NCI-H460 (cell line): ENCODE measurements at places on chromosomes 5 and 9.

DNA sequence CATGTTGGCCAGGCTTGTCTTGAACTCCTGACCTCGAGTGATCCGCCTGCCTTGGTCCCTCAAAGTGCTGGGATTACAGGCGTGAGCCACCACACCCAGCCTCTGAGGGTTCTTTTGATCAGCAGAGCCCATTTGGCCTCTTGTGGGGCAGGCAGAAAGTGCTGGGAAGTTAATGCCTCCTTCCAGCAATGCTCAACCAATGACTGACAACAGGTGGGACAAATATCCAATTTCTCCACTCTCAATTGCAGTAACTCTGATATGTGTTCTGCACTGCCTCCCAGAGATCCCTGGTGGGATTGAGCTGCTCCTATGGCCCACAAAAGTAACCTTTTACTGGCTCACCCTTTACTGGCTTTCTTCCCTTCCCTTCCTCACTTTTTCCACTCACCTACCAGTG, 79.9 kb upstream of the APC start:
- DNase-seq: no peak

DNA sequence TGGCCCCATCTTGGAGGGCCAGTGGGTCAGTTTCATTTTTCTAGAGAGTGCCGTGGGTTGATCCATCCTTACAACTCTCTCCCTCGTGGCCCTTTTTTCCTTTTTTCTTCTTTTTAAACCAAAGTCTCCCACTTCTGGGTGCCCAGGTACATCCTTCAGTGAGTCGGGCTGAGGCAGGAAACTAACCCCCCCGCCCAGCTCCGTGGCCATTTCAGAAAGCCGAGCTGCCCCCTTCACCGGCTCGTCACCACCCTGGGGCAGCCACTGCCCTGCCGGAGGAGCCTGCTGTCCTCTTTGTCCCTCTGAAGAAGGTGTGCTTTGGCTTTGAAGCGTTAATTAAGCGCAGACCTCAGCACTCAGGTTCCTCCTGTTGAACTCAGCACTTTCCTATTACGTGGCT, 5.2 kb downstream of the CFAP77 start:
- DNase-seq: no peak

DNA sequence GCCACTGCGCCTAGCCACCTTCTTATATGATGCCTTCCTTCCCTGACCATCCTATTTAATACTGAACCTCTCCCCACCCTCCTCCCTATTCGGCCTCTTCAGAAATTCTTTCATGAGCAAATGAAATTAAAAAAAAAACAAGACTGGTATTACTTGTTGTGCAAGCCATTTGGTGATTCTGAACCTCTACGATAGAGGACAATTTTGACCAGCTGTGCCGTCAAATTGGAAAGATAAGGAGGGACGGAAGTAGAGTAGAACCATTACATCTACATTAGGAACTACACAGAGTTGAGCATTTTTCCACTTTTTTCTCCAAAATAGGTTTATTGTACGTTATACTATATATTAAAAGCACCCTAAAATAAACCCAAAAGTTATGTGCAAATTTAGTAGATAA, 2.9 kb downstream of the DHX29 start:
- no peak for DNase-seq

GRCh38 chr9:87711857-87712800, 13.8 kb upstream of the CTSL start:
- peak; percentile 73 for DNase-seq

GRCh38 chr5:22693121-22693520, 160.0 kb downstream of the CDH12 start:
- DNase-seq: no peak

GRCh38 chr9:7456377-7456776, 343.2 kb downstream of the DMAC1 start:
- no peak for DNase-seq

GRCh38 chr5:75335952-75336614, 937 bp upstream of the HMGCR start:
- DNase-seq: peak; percentile 72

DNA sequence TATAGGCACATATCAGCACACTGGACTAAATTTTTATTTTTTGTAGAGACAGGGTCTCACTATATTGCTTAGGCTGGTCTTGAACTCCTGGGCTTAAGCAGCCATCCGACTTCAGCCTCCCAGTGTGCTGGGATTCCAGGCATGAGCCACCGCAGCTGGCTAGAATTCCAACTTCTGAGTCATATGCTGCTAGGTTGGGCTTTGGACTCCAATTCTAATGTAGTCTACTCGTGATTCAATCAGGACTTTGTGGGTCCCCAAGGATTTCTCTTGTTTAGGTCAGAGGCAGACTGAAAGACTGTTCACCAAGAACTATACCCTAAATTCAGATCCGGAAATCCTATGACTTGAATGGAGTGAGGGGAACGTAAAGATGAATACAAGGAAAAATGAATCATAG, 68.2 kb upstream of the CHD1 start:
- DNase-seq: no peak

- no peak for DNase-seq
These were observed 81.5 kb upstream of the CHD1 start for GRCh38 chr5:99010294-99010693.

- no peak for DNase-seq
These were observed 3.9 kb upstream of the MGAT1 start for GRCh38 chr5:180806351-180807011.

DNA sequence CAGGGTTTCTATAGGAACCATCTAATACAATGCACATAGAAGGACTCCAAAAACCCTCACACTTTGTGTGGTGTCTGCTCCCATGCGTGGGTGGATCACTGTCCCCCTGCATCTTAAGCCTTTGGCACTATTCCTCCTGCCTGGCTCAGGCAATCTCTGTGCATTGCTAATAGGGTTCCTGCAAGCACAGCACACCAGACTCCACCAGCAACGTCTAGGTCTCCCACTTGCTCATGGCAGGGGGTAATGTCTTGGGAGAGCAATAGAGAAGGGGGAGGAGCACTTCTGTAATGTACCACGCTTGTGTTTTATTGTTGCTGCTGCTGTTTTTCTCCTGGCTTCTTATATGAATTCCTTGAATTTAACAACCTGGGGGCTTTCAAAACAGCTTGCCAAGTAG, 182.6 kb upstream of the GLRA1 start:
- DNase-seq: no peak

DNA sequence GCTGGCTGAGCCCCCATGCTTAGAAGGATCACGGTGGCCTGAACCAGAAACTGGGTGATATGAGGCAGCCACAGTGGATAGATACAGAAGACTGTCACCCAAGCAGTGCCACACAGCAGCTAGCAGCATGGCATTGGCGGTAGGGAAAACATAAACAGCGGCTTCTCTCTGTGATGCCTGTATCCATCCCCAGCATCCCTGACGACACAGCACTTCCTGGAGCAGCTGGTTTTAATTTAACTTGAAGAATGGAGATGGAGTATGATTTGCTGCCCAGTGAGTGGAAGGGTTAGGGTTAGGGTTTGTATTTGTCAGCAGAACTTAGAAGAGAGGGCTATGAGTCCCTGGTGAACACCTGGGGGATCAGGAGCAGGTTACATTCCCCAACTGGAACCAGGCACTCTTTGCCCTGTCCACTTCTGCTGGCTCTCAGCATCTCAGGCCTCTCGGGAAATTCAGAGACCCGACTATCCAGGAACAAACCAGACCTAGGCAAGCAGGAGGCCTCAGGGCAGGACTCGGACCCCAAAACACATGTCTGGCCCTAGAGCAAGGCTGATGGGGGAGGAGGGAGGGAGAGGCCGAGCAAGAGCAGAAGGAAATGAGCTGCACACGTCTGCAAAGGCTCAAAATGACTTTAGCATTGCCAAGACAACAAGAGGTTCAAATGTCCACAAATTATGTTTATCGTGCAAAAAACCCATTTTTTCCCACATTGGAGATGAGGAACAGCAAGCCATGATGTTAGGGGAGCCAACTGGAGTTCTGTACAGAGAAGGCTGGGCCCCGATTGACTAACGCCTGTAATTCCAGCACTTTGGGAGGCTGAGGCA, 6.5 kb upstream of the GGTA1 start:
- no peak for DNase-seq

GRCh38 chr9:77946296-77946695, 85.3 kb downstream of the GNAQ start:
- no peak for DNase-seq

GRCh38 chr9:112642126-112642525, 75.8 kb downstream of the INIP start:
- DNase-seq: no peak

DNA sequence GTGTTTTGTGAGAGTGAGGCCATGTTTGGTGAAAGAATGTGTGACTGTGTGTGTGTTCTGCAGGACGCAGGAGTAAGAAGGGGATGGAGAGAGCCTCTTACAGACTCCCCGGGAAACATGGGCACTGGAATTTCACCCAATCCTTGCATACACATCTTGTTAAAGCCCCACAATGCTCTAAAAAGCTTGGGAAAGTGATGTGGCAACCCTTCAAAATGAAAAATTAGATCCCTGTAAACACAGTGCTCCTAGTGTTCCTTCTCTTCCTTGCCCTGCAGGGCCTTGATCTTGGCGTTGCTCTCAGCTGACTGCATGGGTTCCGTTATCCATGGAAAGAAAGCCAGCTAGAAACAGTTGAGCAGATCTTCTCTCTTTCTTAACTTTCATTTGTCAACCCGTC, 701.7 kb downstream of the SEMA5A start:
- no peak for DNase-seq

DNA sequence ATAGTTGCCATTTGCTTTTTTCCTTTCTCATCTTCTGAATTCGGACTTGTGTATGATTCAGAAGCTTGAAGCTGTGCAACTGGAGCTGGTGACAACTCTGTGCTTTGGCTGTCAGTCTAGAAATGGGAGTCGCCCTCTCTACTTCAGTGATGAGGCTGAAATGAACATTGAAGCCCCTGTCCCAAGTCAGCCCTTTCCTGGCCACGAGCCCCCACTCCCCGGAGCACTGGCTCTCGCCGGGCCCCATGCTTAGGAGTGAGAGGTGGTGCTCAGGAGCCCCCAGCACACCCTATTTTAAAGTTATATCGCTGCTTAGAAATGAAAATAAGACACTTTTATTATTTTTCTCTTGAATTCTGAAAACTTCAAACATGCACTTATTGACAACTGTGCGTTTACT, 66.0 kb downstream of the PSMB7 start:
- DNase-seq: no peak

- peak; percentile 13 for DNase-seq
These were observed 28.1 kb downstream of the NTRK2 start for GRCh38 chr9:84697509-84698114.

DNA sequence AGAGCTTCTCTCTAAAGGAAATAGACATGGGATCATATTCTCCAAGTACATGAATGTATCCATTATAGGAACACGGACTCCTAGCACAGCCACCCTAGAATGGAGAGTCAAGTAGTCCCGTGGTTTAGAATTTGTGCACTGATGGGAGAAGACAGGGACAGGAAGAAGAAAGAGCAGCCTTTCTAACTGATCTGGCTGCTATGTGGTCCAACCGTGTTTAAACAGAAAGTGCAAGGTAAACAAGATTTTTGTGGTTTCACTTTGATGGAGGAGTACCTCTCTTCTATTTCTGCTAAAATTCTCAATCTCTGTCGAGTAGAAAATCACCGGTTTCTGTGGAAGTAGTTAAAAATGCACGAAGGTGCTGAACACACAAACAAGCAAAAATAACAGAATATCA, 171.3 kb downstream of the ST8SIA4 start:
- no peak for DNase-seq

DNA sequence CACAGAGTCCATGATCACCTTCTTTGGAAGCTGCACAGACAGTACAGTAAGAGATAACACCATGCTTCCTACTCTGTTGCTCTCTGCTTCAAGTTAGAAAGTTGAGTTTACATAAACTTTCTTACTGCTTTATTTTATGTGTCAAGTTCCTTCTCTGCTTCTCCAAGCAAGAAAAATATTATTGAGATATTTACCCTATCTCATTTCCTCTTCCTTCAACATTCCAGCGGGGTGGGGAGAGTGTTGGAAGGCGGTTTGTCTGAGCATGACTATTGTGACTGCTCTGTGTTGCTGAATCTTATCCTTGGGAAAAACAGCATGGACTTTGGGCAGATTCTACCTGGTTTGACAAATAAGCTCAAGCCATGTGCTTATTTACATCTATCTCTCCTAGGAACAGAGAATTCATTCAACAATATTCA, 66.9 kb upstream of the EPB41L4A start:
- no peak for DNase-seq

- no peak for DNase-seq
These were observed 24.4 kb downstream of the EGR1 start for GRCh38 chr5:138489683-138490061.

- no peak for DNase-seq
These were observed 30.7 kb downstream of the CYLC2 start for GRCh38 chr9:103025796-103026195.

DNA sequence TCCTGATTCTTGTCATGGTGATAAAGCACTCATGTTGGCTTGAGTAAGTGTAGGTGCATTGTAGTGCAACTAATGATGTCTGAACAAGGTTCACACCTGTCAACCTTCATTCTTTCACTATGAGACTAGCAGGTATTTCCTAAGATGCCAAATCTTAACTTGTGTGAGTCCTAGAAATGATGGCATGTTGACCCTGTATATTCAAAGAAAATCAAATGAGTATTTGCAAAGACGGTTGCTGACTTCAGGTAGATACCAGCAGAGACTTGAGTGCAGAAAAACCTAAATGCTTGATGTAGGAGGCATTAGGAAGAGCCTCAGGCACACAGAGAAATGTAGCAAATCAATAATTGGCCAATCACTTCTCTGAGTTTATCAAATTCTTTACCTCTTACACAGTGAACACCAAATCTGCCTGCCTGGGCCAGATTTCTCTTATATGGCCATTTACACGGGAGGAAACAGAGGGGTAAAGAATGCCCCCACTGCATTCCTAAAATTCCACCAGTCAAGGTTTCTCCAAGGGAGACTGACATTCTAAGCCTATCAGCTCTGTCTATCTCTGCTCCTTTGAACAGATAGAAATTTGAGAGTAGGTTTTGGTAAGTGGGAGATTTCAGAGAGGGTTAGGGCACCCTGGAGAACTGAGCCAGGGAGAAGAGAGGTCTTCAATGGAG, 488.6 kb upstream of the WWC1 start:
- DNase-seq: no peak

DNA sequence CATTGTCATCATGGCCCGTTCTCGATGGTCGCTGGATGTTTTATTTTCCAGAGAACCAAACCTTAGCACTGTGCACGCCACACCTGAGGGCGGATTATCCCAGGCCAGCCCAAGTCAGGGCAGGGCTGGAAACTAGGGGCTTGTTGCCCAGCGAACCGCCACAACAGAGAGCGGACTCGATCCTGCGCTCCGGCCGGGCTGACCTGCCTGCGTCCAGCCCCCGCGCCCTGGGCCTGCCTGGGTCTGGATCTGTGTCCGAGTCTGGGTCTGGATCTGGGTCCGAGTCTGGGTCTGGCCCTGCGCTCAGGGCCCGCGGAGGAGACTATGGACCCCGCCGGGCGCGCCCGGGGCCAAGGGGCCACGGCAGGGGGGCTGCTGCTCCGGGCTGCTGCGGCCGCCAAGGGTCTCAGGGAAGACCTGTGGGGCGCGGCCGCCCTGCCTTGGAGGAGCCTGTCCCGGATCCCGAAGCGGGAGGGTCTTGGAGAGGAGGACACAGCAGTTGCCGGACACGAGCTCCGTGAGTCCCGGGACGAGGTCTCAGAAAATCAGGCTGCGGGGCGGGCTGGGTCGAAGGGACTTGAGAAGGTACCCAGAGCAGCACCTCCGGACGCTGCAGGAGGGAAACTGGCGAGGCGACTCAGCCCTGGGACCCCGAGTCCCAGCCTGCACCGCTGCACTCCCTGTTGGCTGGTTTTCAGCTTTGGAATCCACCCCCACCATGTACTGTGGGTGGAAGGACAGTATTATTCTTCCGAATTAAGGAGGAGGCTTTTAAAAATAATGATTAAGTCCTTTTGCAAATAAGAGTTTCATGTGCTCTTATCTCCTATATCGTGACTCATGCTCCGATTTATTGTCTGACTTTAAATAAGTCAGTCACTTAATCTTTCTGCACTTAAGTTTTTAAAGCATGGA, at the start of gene ANKDD1B:
ANKDD1B (plus strand) TSS at position 143 of the 915 bp plus-strand sequence; CDS start at position 325, 182 bp downstream.
- DNase-seq: no peak
